ENCODE measurements at places on chromosomes 5 and 9. TPM values are rescaled to one million over a fixed set of nuclear protein-coding genes. Genes with fewer than 3 reads are reported as not detected.

TLX3 gene
- total RNA-seq, result not detected

- no peak for DNase-seq
Measured at GRCh38 chr9:13575558-13575957, 296.1 kb upstream of the MPDZ start.

DNA sequence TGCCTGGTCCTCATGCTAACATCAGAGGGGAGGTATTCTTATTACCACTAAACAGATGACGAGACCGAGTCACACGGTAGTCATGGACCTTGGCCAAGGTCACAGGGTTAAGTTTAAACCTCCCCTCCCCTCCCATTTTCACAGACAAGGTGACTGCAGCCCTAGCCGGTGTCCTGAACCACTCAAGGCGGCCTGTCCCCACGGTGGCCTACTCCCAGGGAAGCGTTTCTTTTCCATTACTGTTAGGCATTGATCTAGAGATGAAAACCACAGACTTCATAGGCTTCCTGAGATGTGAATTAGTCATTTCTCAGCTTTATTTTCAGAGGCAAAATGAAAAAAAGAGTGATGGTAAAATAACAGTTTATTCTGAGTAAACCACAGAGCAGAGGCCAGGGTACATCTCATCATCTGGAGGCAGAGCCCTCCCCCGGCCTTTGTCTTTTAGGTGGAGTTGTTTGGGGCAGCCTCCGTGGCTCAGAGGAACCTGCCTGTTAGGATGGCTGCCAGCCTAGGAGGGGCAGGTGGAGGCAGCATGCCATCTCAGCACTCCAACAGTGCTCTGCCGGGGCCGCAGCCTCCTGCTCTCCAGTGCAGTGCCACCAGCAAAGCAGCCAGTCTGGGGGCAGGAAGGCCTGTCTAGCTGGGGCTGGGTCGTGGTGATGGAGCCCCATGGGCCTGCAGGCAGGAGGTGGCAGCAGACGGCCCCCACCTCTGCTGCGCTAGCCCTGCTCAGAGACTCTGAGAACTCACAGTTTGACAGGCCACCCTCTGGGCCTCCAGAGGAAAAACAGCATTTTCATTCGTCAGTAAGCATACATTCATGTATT lies 71.2 kb downstream of the RAPGEF1 start:
- DNase-seq, result no peak

- no peak for DNase-seq
Measured at GRCh38 chr9:134593286-134594077, 48.1 kb upstream of the COL5A1 start.

DNA sequence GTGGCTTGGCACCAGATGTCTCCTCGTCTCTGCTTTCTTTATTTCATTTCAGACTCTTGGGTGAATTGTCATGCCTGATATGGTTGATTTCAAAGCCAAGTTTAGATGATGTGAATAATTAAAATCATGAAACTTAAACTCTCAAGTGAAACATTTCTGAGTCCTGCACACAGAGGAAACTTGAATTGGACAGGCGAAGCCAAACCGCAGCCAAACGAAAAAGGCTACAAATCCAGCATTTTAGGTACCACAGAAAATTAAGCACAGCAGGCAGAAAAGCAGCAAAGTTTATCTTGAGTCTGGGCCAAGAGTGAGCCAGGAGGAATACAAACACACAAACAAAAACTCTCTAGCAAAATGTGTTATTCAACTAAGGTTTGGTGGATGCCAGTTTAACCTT lies 659.8 kb upstream of the KLF4 start:
- DNase-seq, result peak; percentile 52

IL13 gene
- total RNA-seq, result not detected

DNA sequence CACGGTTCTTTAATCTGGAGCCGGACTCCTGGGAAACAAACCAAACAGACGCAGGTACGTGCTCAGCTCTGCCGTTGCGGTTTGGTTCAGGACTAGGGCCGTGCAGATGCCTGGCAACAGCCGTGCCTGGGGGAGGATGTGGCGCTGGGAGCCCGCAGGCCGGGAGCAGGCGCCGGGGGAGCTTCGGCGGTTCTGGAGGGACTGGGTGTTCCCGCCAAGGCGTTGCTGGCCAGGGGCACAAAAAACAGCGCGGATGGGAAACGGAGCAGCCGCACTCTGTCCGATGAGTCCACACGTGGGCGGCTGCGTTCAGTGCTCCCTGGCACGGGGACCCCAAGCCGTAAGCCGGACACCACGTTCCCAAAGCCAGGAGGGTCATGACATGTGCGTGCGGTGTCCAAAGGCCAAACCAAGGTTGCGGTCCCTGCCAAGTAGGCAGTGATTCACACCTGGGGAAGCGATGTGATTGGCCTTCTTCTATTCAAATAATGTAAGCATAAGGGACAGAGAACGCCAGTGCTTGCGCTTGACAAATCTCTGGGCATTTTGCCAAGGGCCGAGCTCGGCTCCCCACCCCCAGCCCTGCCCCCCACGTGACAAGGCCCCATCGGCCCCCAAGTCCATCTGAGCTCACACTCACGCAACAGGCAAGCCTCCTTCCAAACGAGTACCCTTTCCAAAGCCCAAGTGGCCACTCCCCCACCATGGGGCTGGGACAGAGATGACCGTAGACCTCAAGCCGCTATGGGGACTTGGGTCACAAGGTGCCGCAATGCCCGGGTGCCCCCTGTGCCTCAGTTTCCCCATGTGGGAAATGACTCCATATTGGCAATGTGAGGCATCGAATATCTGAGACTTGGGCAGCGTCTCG lies 49.7 kb upstream of the NKD2 start:
- peak; percentile 45 for DNase-seq

DNA sequence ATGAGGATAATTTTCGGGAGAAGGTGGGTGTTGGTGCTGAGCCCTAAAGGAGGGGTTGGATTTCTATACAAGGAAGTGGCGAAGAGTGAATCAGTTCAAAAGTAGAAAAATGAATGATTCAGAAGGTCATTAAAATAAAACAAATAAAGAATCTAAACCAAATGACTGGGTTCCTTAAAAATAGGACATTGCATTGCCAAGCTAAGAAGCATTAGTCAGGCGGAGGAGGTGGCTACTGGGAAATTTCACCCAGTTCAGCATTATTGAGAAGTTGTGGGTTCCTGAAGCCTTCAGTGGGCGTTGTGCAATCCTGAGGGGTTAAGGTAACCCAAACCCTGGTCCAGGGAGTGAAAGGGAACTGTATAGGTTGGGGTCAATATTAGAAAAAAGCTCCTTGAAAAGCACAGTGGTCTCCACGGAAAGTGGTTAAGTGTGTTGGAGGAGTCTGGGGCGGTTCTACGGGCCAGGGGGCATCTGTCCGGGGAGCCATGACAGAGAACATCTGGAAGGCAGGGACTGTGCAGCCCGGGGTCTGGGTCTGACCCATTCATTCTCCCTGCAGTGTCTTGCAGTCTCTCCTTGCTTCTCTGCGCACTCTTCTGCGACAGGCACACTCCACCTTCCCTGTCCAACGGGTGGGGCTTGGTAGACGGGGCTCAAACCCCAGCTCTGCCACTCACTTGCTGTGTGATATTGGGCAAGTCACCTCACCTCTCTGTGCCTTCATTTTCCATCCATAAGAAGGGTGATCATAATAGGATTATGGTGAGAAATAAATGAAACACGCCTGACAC lies 27.6 kb upstream of the DUSP1 start:
- DNase-seq, result no peak

DNA sequence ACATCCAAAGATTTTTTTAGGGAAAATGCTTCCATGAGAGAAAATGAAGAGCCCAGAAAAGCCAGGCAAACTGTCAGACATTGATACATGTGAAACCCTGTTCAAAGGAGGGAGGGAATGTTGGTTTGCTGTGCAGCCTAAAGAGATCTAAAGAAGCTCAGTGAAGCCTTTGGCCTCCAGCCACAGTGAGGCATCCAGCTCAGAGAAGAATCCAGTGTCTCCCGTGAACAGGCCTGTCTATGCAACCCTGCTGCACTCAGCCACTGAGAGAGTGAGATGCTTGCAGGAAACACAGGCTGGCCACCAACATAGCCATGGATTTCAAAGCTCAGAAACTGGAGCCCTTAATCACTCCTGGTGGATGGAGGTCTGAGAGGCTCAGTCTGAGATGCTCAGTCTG lies 171.4 kb upstream of the PLCXD3 start:
- no peak for DNase-seq

COL23A1 gene
- total RNA-seq, result 5.4 TPM

DNA sequence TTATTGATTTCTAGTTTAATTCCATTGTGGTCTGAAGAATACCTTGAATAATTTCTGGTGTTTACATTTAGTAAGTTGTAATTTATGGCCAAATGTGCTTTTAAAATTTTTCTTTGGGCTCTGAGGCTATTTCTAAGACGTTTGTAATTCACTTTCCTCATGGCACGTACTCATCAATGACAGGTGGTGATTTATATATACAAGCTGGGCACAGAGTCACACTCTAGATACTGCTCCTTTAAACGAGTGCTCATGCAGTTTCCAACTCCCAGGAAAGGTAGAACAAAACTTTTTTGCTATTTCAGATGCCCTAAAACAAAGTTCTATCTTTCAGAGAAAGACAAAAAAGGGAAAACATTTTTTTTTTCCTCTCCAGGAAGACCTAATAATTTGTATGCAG lies 146.9 kb downstream of the AUH start:
- DNase-seq, result no peak

TAF11L10 gene
- total RNA-seq, result not detected

CCL27 gene
- not detected for total RNA-seq

GRCh38 chr9:86774116-86774515 lies 173.2 kb downstream of the GAS1 start:
- peak; percentile 60 for DNase-seq

GRCh38 chr5:106094204-106094607 lies 1576.5 kb downstream of the EFNA5 start:
- DNase-seq, result peak; percentile 75

DNA sequence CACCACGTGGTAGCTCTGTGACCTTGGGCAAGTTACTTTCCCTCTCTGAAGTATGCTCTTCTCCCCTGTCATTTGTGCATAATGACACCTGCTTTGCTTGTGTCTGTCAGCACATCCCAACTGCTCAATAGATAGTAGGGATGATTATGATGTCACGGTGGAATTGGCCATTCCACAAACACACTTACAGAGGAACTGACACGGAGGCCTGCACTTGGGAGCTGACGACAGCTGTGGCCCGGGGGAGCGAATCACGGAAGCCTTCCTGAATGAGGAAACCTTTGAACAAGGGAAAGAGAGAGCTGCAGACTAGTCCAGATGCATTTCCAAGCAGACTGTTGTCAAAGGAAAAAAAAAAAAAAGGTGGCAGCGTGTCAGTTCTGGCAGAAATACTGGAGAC lies 21.0 kb downstream of the TLX3 start:
- peak; percentile 81 for DNase-seq

GRCh38 chr9:761793-762560 lies 79.5 kb upstream of the DMRT1 start:
- no peak for DNase-seq

DNA sequence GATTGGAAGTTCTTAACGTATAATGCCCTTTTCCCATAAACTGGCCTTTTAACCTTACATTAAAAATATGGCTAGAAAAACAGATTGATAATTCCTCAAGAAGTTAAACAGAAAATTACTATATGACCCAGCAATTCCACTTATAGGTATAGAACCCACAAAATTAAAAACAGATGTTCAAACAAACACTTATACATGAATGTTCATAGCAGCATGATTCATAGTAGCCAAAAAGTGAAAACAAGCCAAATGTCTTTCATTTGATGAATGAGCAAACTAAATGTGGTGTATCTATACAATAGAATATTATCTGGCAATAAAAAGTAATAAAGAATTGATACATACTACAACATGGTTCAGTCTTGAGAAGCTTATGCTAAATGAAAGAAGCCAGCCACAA lies 35.5 kb downstream of the POU5F2 start:
- DNase-seq, result no peak

GRCh38 chr5:54832858-54833257 lies 152.5 kb downstream of the ESM1 start:
- peak; percentile 44 for DNase-seq

DNA sequence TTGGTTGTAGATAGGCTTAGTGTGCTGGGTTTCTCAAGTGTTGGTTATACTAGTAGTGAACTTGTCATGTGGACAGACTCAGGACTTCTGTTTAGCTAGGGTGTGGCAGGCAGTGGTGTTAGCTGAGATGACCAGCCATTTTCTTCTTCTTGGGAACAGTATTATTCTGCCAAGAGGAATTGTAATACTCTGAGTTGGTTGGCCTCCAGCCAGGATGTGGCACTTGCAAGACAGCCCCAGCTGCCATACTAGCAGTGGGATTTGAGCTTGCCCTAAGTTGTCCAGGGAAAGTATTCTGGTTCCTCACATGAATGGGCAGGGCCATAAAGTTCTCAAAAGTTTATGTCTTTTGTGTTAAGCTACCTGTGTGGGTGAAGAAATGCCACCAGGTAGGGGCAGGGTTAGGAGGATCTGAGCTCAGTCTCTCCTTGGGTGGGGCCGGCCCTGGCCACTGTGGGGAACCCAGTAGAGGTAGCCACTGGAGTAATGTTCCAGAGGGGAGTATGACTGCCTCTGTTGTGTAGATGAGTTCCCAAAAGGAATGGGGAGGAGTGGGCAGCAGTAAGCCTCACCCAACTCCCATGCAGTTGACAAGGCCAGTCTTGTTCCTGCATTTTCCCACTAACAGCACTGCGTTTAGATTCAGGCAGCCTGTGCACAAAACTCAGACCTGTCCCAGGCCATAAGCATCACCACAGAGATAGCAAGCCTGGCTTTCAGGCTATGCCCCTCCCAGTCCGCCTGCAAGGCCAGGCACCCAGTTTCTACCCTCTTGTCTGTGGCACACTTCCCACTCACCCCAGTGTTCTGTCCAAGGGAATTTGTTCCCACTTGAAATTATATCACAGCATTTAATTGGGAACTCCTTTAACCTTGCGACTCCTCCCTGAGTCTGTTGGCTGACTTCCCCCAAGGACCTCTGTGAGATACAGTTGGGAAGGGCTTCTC lies 250.7 kb downstream of the ANXA1 start:
- DNase-seq, result no peak

DNA sequence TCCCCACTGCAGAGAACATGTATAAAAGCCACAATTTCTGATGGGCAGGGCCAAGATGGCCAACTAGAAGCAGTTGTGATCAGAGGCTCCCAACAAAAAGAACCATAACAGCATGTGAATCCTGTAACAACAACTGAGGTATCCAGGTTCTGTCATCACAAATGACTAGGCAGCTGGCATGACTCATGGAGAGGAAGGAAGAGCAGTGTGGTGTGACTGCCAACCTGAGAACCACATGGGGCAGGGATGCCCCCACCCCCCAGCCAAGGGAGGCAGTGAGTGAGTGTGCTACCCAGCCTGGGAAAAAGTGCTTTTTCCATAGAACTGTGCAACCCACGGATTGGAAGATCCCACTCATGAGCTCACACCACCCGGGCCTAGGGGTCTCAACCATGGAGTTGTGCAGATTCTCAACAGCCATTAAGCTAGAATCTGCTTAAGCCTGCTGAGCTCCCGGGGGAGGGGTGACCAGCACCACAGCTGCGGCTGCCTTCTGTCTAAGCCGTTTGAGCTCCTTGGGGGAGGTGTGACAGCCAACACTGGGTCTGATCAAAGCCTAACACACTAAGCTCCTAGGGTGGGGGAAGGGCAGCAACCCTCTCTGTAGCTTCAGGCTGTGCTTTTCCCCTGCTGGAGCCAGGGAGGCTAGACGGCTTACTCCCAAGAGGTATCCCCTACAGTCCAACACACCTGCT lies 80.1 kb upstream of the DMAC1 start:
- peak; percentile 17 for DNase-seq

SPARC gene
- 1,607 TPM for total RNA-seq

KIAA0825 gene
- 13.1 TPM for total RNA-seq

PSMD5 gene
- 24.1 TPM for total RNA-seq

GRCh38 chr5:61311836-61312808 lies 19.9 kb upstream of the ZSWIM6 start:
- no peak for DNase-seq

Measured in tongue (tissue), 3 donors.